Ecto neural progenitor cell (in vitro differentiated cells): ENCODE measurements at places on chromosomes 5 and 9.

DNA sequence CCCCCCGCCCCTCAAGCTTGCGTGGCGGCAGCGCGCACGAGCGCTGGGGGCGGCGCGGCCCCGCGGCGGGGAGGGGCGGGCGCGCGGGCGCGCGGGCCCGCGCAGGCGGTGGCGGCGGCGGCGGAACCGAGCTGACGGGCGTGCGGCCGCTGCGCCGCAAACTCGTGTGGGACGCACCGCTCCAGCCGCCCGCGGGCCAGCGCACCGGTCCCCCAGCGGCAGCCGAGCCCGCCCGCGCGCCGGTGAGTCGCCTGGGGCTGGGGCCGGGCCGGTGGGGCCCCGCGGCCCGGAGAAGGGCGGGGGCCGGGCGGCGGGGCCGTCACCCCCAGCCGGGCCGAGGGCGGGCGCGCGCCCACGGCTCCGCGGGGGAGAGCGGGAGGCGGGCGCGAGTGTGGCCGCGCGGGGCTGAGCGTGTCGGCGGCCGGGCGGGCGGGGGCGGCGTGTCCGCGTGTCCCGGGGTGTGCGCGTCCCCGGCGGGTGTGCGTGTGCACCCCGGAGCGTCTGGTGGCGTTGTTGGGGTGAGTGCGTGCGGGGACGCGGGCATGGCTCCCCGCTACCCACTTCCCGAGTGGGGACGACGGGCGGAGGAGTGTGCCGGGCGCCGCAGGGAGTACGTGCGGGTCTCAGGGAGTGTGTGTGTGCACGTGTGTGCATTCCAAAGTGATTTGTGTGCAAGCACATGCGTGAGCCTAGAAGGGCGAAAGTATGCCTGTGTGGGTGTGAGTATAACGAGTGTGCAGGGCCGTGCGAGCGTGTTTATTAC lies at the start of gene NEK6:
Gene NEK6, plus strand, starts transcription at position 106 of the 763 bp plus-strand sequence. CDS start 44,016 bp downstream, outside the sequence.
- no peak for DNase-seq

- DNase-seq, result no peak
Measured at GRCh38 chr5:73921741-73922140, 295.7 kb downstream of the ARHGEF28 start.

GRCh38 chr9:7439355-7439995 lies 360.1 kb downstream of the DMAC1 start:
- DNase-seq, result no peak

GRCh38 chr5:59831326-59832010 lies 62.1 kb downstream of the PDE4D start:
- DNase-seq, result no peak

- no peak for DNase-seq
Measured at GRCh38 chr9:135350003-135350315, 129.6 kb upstream of the PPP1R26 start.

- peak; percentile 56 for DNase-seq
Measured at GRCh38 chr9:75265525-75265972, 177.2 kb downstream of the OSTF1 start.

- DNase-seq, result peak; percentile 24
Measured at GRCh38 chr9:138075496-138075895, 197.9 kb downstream of the CACNA1B start.

DNA sequence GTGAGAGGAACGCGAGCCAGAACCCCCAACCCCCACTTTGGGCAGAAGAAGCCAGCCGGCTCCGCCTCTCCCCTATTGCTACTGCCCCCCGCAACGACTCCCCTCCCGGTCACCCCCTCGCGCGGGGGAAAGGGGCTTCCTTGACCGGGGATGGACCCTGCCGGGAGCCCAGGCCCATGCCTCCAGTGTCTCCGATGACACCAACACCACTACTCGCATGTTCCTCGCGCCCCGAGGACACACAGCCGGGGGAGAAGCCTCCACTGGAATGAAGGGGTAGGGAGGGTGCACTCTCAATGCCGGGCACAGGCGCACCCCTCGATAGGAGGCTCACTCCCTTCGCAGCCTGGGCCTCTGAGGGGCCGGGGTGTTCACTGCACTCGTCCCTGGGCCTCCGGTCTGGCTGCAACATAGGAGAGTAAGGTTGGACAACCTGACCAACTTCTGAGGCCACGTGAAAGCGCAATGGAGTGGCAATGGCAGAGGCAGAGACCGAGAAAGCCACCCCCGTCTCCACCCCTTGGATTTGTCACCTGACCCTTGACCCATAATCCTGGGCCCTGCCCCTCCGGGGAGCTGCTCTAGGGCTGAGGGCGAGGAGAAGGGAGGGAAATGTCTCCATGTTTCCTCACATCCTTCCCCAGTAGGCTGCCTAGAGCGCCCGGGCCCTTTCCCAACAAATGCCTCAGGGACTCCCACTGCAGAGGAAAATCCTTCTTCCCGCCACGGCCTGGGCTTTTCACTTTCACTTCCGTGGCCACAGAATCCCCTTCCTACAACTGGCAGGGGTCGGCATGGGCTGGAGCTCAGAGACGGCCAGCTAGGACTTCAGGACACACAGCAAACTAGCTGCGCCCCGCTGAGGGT lies 1.1 kb upstream of the CNTFR start:
- DNase-seq, result peak; percentile 77

DNA sequence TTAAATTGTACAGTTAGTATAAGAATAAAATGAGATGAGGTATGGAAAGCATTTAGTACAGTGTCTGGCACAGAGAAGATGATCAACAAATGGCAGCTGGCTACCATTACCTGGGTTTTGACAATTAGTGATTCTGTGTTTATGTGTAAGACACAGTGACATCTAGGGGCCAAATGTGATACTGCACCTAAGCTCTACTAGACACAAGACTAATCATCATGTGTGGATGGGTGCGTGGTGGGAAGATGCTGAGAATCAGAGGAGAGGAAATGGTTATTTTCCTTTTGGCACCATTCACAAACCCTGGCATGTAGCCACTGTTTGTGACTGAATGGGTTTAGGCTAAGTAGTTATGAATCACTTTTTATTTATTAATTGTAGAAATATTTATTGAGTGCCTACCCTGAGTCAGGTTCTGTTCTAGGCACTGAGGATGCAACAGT lies 109.8 kb upstream of the TBC1D2 start:
- DNase-seq, result peak; percentile 33

- no peak for DNase-seq
Measured at GRCh38 chr9:97594381-97594921, 38.7 kb downstream of the TSTD2 start.

- no peak for DNase-seq
Measured at GRCh38 chr5:80904533-80905187, 55.5 kb upstream of the RASGRF2 start.

- no peak for DNase-seq
Measured at GRCh38 chr5:99605904-99606303, 677.1 kb upstream of the CHD1 start.

DNA sequence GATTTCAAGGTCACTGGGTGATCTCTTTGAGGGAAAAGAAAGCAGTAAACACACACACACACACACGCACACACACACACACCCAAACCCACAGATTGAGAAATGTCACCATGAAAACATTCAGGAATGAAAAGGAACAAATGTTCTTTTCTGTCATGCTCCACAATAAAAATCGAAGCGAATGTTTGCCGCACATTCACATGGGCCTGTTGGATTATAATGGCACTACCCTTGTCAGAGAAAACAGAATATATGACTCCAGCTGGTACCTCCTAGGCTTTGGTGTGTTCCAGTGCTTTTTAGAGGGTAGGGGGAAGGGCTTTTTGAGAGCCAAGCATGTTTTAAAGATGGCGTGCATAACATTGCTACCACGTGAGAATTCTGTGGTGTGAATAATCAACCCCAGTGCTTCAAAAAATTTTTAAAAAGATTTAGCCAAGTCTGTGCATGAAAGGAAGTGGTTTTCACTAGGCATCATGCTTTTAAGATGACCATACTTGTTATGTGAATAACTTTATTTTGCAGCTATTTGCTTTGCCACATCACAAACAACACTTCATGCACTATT lies 120.8 kb upstream of the ZNF608 start:
- no peak for DNase-seq

GRCh38 chr9:26234865-26235264 lies 556.6 kb upstream of the TUSC1 start:
- DNase-seq, result no peak

DNA sequence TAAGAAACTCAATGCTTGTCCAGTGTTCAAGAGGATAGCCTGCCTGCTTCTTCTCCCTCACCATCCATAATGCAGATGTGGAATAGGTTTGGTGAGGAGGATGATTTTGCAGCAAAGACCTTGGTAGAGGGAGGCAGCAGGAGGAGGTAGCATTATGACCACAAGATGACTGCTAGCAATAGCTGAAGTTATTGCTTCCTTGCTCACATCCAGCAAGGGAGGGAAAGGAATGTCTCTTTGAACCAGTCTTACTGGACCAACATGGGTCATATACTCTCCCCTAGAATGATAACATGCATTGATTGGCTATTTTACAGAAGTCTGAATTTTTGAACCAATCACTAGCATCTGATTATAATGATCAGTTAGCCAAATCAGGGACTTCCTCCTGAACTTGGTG lies 607.6 kb downstream of the EBF1 start:
- no peak for DNase-seq

DNA sequence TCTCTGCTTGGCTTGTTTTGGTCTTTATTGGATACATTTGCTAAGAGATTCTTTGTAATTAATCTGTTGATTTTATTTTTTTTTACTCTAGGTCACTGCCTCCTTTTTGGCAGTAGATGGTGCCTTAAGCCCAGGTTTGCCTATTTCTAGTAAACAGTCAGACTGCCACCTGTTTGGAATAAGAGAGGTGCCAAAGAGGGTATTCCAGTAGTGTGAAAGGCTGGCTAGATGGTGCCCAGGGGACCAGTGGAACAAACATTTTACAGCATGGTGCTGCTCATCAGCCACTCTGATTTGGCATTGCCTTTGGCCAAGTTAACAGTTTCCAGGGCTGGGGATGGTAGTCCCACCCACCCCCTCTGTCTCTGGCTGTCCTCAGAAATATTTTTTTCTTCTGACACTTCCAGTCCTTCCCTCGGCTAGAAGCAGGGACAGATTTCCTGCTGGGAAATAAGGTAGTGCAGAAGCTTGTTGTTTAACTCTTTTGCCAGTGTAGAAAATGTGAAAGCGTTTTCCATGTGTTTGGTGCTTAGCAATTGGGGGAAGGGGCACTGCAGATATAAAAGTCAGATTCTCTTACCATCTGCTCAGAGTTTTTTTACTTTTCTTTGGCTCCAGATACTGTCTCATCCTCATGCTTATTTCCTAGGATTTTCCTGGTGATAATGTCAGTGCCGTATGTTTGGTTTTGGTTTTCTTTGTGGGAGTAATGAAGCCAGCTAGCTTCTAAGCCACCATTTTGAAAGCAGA lies 36.6 kb upstream of the FBXL7 start:
- DNase-seq, result no peak

DNA sequence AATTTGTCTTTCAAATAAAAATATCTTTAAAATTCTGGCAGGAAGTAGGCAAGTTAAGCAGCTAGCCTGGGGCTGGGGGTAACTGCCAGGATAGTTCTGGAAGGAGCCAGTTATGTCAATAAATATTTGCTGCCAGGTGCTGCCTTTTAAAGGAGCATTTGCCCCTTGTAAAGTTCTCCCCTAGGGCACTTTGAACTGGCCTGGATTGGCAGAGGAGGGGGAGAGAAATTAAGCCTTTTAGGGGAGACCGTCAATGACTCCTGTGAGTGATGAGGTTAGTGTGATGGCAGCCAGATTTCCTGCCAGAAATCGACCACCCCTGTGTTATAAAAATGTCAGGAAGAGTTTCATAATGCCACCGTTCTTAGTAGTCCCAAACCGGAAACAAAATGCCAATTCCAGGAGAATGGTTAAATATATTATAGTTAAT lies 89.8 kb upstream of the ELL2 start:
- no peak for DNase-seq

GRCh38 chr9:78918976-78919375 lies 622.1 kb downstream of the PSAT1 start:
- no peak for DNase-seq

- DNase-seq, result peak; percentile 82
Measured at GRCh38 chr9:89675058-89675742, 70.4 kb downstream of the GADD45G start.

GRCh38 chr5:144403058-144403457 lies 232.4 kb downstream of the KCTD16 start:
- no peak for DNase-seq

- DNase-seq, result no peak
Measured at GRCh38 chr5:40436535-40437237, 243.0 kb upstream of the PTGER4 start.

DNA sequence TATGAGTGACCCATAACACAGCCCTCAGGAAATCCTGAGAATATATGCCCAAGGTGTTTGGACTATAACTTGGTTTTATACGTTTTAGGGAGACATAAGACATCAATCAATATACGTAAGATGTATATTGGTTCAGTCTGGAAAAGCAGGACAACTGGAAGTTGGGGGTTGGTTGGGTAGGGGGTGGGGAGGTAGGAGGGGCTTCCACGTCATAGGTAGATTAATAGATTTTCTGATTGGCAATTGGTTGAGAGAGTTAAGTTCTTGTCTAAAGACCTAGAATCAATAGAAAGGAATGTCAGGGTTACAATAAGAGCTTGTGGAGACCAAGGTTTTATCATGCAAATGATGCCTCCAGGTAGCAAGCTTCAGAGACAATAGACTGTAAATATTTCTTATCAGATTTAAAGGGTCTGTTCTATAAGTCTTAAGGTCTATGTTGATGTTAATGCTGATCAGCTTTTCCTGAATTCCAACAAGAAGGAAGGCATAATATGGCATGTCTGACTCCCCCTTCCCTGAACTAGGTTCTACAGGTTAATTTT lies 2267.7 kb upstream of the ACO1 start:
- no peak for DNase-seq

GRCh38 chr5:56264417-56265025 lies 31.4 kb upstream of the ANKRD55 start:
- peak; percentile 62 for DNase-seq
